Fibroblast of skin of right quadriceps (primary cell): ENCODE measurements at places on chromosomes 2 and 18.

DNA sequence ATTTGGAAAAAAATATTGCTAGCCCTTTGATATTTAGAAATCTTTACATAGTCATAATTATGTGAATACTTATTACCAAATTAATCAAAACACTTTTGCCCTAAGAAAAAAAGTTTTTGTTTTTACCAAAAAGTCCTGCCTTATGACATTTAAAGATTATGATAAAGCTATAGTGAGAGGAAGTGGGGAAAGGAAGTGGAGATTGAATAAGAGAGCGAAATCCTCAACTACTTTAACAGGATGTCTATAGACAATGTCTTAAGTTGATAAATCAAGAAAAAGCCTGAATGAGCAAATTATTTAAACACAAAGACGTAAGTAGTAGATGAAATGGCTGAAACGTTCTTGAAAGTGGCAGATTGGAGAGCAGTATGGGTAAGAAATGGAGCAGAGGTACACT is 20.9 kb upstream of the VPS54 start:
- no peak for DNase-seq

GRCh38 chr2:36381993-36382392 is 26.4 kb downstream of the CRIM1 start:
- DNase-seq, result no peak

GRCh38 chr2:70529610-70530009 is 24.0 kb downstream of the TGFA start:
- DNase-seq, result no peak

- no peak for DNase-seq
Observed at GRCh38 chr2:203889542-203889941, 22.0 kb downstream of the CTLA4 start.

DNA sequence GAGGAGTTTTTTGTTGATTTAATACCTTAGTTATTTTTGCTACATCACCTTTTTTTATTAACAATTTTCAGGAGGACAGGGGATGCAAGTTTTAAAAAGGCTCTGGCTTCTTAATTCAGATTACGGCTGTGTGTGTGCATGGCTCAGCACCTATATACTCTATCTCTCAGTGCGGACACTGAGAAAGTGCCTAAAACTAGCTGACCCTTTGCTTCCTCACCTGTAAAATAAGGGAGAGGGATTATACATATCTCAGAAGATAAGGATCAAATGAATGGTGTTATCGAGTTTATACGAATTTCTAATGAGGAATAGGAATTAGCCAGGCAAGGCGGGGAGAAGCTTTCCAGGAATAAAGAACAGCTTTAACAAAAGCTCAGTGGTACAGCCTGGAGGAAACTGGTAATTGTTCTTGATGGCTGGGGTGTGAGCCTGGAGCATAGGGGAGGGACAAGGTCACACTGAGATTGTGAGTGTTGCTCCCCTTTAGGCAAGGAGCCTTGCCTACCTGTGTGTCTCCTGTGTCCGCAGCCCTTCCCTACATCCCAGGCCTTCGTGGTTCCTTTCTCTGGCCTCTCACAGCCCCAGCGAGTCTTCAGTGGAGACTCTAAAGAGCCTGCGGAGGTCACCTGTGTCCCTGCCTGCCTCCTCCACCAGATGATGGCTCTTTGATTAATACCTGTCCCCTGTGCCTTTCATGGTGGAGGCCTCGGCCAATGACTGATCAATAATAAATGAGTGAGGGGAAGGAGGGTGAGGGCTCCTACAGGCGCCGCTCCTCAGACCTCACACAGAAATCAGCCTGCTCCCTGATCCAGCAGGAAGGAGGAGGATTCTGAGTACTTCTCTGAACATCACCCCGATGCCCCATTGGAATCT is 92.7 kb downstream of the DDX1 start:
- DNase-seq, result no peak
